ENCODE measurements at places on chromosomes 6 and 20.

DNA sequence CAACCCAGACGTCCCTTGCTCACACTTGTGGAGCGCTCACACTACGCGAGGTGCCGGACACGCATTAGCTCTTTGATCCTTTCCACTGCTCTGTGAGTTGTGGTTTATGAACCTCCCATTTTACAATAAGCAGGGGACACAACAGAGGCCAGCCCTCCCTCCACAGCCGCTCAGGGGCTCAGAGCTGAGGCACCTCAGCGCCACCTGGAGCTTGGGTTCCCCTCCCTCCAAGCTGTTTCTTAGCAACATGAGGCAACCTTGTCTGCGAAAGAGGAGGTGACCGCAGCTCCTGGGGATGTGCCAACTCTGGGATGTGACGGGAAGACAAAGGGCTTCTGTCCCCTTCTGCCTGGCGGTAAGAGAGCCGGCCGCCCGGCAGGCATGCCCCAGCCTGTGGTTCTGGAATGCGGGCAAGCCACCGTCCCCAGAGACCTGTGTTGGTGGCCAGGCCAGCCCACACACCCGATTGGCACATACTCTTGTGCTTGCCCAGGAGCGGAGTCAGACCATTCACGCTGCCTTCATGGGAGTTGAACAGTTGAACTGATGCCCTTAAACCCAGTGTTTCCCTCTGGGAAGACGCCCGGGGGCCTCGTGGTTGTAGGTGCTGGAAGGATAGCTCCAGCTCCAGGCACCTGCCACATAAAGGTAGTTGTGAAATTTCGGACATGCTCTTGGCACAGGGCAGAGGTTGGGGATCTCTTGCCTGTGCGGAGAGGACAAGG is 44.5 kb downstream of the RBM38 start:
- peak; percentile 87 for DNase-seq

- no peak for DNase-seq
Measured at GRCh38 chr20:24314053-24314452, 155.4 kb upstream of the SYNDIG1 start.

- DNase-seq: no peak
Measured at GRCh38 chr6:145729887-145730286, 5.4 kb downstream of the EPM2A start.

- peak; percentile 75 for DNase-seq
Measured at GRCh38 chr6:7389162-7389450, 436 bp downstream of the CAGE1 start.

- DNase-seq: peak; percentile 49
Measured at GRCh38 chr6:99905209-99906106, 88.6 kb downstream of the MCHR2 start.

DNA sequence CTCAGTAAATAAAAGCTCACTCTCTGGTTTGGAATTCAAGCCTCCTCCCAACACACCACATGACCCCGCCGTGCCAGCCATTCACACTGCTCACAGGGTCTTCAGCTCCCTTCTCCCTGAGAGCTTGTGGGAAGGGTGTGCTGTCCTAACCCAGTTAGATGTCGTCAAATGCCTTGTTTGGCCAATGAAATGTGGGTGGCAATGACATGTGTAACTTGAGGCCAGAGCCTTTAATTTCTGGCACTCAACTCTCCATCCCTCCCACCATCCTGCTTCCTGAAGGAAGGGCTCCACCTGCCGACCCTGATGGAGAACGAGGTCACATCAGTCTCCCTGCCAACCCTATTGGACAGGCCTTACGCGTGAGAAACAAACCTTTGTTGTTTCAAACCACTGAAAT is 224.5 kb upstream of the AGPAT4 start:
- DNase-seq: no peak

DNA sequence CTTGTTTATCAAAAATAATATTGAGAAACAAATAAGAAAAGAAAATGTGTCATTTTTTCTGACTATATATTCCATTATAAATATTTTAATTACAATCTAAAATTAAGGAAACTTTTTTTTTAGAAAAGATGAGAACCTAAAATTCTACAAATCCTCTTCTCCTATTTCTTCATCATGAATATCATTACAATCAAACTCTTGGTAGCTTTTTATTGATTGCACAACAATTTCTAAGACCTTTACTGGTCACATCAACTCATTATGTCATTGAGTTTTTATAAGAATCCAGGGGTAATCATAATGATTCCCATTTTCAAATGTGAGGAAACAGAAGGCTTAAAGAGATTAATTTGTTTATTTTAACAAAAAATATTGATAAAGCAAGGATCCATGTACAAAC is 841.0 kb downstream of the FRK start:
- no peak for DNase-seq
